Cardiac muscle cell (in vitro differentiated cells and primary cell): ENCODE measurements at places on chromosomes 1 and 21.
A peak's percentile ranks its signal among the peaks of the same experiment; 100 is the strongest.

- H3K27ac ChIP-seq, result no peak overlapping the region
- no peaks in the 10 kb centered on the region for H3K4me1 ChIP-seq
- H3K36me3 ChIP-seq, result no peaks in the 10 kb centered on the region
- no peaks in the 10 kb centered on the region for H3K27me3 ChIP-seq
- no peak overlapping the region for H3K4me3 ChIP-seq
Measured at GRCh38 chr1:88275259-88275862, 408.7 kb upstream of the PKN2 start.

GRCh38 chr1:186785503-186785902, 43.2 kb upstream of the PLA2G4A start:
- no peaks in the 10 kb centered on the region for H3K36me3 ChIP-seq
- H3K4me1 ChIP-seq, result no peaks in the 10 kb centered on the region
- H3K27ac ChIP-seq, result no peak overlapping the region
- H3K4me3 ChIP-seq, result no peak overlapping the region
- H3K27me3 ChIP-seq, result no peaks in the 10 kb centered on the region
- DNase-seq, result no peak

- no peak for DNase-seq
- no peak overlapping the region for H3K27ac ChIP-seq
- no peaks in the 10 kb centered on the region for H3K27me3 ChIP-seq
- H3K36me3 ChIP-seq, result no peaks in the 10 kb centered on the region
Measured at GRCh38 chr1:24917327-24918074, 12.6 kb downstream of the RUNX3 start.

DNA sequence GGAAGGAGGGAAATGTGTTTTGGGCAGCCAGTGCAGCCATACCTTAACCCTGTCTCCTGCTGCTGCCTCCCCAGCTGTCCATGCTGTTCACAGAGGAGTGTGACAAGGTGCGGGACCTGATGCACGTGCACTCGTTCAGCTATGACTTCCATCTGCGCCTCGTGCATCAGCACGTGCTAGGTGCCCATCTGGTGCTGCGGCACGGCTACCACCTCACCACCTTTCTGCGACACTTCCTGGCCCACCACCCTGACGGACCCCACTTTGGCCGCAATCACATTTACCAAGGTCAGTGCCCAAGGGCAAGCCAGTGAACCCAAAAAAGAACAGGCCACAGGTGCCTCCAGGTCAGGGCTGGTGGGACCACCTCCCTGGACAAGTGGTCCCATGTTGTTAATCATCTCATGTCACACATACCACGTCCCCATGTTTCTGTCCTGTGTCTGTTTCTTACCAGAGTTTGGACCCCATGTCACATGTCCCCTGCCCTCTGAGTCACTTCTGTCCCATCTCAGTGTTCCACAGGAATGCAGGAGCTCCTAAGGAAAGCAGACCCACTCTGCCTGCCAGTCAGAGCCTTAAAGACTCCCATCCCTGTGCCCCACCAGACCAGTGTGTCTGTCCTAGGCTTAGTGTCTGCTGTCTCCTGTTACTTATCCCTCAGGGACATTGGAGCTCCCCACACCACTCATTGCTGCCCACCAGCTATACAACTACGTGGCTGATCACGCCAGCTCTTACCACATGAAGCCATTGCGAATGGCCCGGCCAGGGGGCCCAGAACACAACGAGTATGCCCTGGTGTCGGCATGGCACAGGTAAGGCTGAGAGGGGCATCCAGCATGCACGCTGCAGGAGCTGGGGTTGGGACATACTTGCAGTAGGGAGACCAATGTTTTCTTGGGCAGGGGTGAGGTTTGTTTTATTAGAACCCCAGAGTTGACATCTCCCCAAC, 6.6 kb downstream of the HYI start:
- no peak overlapping the region for H3K27ac ChIP-seq
- no peak overlapping the region for H3K4me3 ChIP-seq
- peaks cover 13% of the 10 kb centered on the region for H3K4me1 ChIP-seq
- no peak for DNase-seq
- H3K27me3 ChIP-seq, result no peaks in the 10 kb centered on the region
- H3K36me3 ChIP-seq, result peaks cover 28% of the 10 kb centered on the region

DNA sequence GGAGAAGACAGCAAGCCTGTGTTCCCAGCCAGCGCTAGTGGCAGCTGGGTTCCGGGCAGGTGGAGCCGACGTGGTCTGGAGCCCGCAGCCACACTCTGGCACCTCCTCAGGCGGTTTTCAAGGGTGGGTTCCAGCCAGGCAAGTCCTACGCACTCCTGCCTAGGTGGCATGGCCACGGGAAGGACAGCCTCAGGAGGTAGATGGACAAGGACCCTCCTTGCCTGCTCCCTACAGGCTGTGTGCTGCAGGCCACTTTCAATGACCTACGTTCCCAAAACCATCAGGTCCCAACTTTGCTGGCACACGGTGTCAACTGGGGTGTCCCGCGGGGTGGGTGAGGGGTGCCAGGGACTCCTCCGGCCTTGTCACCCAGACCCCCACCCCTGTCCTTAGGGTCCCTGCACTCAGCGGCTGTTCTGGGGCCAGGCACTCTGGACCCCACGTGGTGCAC, 6.7 kb upstream of the PTGER3 start:
- DNase-seq, result no peak
- peaks cover 10% of the 10 kb centered on the region for H3K36me3 ChIP-seq
- peaks cover 6% of the 10 kb centered on the region for H3K27me3 ChIP-seq

DNA sequence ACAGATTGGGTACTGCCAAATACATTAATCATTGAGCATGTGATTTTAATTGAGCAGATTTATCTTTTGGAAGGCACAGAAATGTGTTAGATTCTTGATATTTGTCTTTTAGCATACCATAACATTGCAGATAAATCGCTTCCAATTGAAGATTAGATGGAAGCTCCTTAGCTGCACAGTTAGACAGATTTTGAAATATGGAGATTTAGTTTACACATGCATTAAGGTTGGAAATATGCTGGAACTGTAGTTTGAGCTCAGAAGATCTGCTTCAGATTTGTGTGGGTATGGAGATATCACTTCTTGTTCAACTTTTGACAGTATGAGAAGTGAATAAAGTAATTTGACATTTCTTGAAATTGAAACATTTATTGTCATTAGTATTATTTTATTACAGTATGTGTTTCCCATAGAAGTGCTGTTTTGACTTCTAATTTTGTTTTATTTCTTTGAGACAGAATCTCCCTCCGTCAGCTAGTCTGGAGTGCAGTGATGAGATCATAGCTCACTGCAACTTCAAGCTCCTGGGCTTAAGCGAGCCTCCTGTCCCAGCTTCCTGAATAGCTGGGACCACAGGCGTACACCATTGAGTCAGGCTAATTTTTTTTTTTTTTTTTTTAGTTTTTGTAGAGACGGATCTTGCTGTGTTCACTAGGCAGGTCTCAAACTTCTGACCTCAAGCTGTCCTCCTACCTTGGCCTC, 29.1 kb downstream of the THRAP3 start:
- H3K27ac ChIP-seq, result peak overlapping the region; percentile 19
- no peaks in the 10 kb centered on the region for H3K36me3 ChIP-seq
- H3K27me3 ChIP-seq, result no peaks in the 10 kb centered on the region
- DNase-seq, result no peak
- no peak overlapping the region for H3K4me3 ChIP-seq

DNA sequence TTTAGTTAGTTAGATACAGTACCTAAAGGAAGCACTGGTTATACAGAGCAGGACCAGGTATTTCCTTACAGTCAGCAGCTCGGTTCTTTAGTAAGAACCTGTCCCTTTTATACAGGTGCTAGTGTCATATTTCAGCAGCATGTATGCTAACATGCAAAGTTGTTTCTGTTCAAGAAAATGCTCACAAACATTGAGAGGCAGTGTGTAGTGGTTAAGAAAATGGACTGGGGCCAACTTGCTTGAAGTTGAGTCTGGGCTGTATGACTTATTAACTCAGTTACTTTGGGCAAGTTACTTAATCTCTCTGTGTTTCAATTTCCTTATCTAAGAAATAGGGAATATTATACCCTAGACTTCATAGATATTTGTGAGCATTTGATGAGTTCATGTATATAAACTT, 31.1 kb downstream of the AK4 start:
- H3K4me3 ChIP-seq, result no peak overlapping the region
- peaks cover 6% of the 10 kb centered on the region for H3K4me1 ChIP-seq
- H3K27ac ChIP-seq, result no peak overlapping the region
- DNase-seq, result no peak
- H3K36me3 ChIP-seq, result no peaks in the 10 kb centered on the region
